Stimulated activated CD4-positive, alpha-beta T cell treated with anti-CD3 and anti-CD28 coated beads, TNF-alpha, amount 100 ng/mL, for 1 hour (primary cell): ENCODE measurements at places on chromosomes 13 and 19.

GRCh38 chr19:28667348-28667977 lies 545.5 kb downstream of the UQCRFS1 start:
- DNase-seq, result no peak

DNA sequence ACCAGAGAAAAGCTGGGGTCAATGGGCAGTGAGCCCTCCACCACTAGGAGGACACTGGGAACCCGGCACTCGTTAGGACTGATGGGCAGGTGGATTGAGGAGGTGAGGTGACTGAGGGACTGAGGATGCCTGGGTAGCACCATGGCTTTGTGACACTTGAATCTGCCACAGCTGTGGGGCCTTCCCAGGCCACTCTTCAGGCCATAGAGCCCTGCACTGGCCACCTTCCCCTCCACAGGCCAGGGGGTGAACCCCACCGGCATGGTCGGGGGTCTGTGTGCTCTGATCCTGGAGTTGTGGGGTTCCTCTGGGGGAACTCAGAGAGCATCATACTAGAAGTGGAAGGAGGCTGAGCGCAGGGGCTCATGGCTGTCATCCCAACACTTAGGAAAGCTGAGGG lies 423.5 kb downstream of the ZNF536 start:
- DNase-seq, result no peak

GRCh38 chr13:72545030-72545719 lies 182.3 kb downstream of the MZT1 start:
- DNase-seq, result no peak

GRCh38 chr13:113933901-113934300 lies 40.0 kb downstream of the C13orf46 start:
- DNase-seq, result no peak

DNA sequence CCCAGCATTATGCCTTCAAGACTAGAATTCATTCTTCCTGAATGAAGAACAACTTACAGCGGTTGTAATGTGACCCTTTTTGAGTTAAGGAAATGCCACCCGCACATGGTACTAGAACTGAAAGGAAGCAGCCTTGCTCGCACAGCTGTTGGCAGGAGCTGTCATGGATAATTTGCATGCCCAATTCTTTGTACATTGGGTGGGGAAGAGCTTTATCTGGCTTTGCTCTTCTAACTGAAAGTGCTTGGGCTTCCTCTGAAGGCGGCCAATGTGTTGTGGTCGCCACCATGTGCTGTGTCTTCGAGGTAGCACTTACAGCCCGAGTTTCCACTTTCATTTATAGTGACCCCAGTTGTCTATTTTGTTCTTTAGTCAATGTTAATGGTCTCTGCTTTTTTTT lies 3.4 kb downstream of the CCNE1 start:
- no peak for DNase-seq

GRCh38 chr13:101700598-101700997 lies 248.1 kb downstream of the ITGBL1 start:
- no peak for DNase-seq

DNA sequence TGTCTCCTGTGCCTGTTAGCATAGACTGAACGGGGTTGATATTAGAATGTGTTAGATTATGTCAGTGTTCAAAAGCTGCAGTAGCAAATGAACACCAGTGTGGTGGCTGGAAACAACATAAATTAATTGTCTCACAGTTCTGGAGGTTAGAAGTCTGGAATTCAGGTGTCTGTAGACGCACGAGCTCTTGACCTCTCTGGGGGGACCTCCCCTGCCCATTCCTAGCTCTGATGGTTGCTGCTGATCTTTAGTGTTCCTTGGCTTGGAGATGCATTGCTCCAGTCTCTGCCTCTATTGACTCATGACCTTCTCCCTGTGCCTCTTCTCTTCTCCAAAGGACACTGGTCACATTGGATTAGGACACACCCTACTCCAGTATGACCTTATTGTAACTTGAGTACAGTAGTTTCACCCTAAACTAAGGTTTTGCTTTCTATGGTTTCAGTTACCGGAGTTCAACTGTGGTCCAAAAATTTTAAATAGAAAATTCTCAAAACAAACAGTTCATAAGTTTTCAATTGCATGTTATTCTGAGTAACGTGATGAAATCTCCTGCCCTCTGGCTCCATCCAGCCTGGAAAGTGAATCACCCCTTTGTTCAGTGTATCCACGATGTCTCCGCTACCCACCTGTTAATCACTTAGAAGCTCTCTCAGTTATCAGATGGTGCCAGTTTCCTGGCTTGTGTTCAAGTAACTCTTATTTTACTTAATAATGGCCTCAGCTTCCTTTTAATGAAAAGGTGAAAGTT lies 273.2 kb downstream of the MYO16 start:
- DNase-seq, result no peak
